ENCODE measurements at places on chromosomes 3 and 15.

- DNase-seq = no peak
Measured at GRCh38 chr15:74633781-74634180, 18.1 kb downstream of the CLK3 start.

- no peak for DNase-seq
Measured at GRCh38 chr15:66996094-66996493, 69.3 kb upstream of the SMAD3 start.

- DNase-seq = no peak
Measured at GRCh38 chr3:46393554-46394434, 13.1 kb downstream of the CCR5AS start.

DNA sequence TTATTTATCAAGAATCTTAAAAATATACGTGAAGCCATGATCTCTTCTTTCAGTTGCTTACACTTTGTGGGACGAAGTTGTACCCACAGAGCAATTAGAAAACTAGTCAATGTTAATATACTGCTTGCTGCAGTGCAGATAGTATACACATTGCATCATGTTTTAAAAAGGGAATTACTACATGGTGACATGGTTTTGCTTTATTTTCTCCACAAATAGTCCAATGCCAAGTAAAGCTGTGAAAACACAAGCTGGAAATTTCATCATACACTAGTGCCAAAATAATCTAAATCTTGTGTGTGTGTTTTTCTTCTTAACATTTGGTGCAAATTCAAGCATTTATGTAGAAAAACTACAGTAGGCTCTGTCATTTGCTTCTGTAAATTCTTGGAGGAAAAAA lies 233.0 kb downstream of the EPHA3 start:
- DNase-seq = no peak

DNA sequence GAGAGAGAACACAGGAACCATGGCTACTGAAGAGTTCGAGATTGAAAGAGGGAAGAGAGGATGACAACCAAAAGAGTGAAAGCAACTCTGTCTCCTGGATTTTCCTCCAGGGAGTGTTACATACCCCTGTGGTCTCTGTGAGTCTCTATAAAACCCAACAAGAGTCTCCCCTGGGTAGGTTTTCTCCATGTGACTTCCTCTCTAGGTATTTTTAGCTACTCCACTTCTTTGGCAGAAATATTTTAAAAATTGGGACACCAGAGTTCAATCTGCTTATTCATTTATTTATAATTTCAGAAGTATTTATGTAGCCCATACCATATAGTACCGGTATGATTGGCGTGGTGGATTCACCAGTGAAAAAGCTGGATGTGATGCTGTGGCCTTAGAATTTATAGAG lies 671.7 kb upstream of the NR2F2 start:
- DNase-seq = no peak

- DNase-seq = peak; percentile 59
Measured at GRCh38 chr3:188954590-188955208, 217.1 kb upstream of the TPRG1 start.

DNA sequence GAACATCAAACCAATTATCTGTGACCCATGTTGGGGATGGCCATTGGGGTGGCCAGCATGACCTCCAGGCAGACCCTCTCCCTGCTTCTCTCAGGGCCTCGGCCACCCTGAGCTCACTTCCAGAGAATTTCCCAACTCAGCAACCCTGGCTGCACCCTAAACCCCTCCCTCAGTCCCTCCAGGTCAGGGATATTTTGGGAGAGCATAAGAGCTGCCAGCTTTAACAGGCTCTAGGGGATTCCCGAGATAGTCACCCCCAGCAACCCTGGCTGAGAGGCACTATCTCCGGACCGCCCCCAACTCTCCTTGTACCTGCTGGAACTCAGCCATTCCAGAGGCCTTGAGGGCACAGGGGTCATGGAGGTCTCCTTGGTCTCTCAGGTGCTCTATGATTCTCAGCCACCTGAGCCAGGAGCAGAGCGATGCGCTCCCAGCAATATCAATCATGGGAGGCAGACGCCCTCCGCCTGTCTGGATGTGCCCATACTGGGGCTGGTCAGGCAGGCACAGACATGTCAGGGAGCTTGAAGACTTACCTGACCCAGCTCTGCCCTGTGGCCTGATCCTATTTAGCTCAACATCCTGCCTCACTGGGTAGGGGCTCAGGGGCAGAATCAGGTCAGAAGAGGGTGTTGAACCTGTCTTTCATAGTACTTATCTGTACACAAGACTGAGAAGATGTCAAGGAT lies 34.9 kb upstream of the CILP start:
- no peak for DNase-seq
